GM13977 (cell line): ENCODE measurements at places on chromosomes 3 and 15.

DNA sequence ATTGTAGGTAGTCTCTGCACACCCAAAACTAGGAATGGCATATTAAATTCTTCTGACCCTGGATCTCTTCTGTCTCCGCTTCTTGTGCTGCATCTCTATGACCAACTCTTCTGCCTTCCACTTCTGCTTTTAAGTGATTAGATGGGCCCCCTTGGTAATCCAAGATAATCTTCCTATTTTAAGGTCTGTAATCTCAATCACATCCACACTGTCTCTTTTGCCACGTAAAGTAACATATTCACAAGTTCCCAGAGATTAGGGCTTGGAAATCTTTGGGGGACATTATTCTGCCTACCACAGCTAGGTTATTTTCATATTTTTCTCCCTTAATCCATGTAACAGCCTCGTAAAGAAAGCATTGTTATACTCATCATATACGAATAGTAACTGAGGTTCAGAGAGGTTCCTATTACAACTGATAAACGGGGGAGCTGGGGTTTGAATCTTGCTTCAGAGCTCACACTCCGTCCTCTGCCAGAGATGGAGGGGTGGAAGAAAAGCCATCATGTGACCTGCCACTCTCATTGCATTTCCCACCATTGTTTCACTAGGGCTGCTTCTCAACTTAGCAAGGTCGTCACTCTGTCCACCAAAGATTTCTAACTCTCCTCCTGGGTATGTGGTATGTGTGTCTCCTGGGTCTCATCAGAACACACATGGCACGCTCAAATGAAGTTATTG, 6.6 kb upstream of the CD47 start:
- DNase-seq, result no peak

DNA sequence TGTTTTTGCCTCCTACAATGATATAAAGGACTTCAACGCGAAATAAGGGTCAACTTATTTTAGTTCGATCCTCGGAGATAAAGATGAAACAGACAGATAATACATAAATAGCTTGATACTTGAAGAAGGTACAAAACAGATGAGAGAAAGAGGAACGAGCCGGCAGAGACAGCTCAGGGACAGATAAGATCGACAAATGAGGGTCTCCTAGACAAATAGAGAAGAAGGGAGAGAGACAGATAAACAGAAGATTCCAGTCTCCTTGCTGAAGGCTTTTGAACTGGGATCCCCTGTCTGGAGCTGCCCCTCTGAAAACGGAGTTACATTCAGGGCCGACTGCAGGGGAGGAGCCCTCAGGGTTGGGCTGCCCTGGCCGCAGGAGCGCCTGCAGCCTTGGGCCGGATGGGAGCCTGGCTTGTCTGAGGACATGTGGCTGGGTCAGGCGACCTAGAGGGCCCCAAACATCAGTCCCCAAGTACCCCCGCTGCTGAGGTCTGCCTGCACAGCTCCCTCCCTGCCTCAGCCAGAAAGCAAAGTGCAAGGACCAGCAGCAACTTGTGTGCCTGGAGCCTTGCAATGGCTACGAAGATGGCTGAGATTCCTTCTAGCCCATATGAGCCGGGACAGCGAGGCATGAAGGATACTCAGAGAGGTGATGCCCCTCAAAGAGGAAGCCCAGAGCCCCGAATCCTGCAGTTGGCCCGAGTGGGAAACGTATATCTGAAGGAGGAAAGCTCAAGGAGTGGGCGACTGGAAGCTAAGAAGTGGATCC, 926 bp upstream of the SKOR1 start:
- peak; percentile 49 for DNase-seq

DNA sequence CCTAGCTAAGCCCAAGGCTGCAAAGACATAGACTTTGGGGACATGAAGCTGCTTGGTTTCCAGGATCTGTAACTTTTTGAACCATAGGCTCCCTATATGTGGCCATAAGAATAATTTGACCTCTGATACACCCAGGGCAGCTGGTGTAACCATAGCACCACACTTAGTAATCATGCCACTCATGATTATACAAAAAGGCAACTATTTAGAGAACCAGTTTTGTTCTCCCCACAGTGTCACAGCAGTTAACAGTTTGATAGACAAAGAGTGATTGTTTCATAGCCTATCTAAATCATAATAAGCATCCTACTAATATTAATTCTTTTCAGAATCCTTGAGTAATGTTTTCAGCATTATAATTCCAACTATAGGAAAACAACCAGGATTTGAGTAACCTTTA, 334.9 kb downstream of the NEK10 start:
- no peak for DNase-seq

DNA sequence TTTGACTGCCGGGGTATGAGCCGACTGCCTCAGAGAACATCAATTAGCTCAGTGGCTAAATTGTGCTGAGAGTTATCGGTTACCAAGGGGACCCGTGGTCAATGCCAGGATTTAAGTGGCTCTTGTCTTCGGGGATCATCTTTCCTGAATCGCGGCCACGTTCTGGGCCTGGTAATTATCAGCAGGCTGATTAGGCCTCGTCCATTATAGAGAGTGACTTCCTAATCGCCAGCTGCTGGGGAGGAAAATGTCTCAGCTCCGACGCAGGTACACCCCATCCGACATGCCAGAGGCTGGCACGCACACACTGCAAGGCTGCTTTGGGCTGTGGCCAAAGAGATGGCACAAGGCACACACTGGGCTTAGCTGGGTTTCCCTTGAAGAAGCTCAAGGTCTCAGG, 10.6 kb downstream of the TRH start:
- no peak for DNase-seq

- DNase-seq, result no peak
Measured at GRCh38 chr15:99450896-99451358, 114.9 kb upstream of the MEF2A start.
